ENCODE measurements at places on chromosomes 4 and X.

DNA sequence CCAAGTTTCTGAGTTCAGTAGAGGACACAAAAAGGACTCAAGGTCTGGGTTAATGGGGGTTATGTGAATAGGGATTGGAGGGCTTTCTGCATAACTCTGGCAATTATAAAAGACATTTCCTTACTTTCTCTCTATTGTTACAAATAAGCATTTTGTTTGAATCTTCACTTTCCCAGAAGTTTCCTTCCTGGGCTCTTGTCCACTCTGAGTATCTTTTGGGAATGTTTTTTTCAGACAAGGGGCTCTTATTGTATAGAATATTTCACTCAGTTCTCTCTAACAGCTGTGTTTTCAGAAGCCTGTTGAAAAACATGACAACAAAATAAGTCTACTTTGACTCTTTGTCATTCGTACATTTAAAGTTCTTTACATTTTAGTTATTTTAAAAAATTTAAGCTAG lies 57.6 kb upstream of the MAP9 start:
- DNase-seq = no peak

DNA sequence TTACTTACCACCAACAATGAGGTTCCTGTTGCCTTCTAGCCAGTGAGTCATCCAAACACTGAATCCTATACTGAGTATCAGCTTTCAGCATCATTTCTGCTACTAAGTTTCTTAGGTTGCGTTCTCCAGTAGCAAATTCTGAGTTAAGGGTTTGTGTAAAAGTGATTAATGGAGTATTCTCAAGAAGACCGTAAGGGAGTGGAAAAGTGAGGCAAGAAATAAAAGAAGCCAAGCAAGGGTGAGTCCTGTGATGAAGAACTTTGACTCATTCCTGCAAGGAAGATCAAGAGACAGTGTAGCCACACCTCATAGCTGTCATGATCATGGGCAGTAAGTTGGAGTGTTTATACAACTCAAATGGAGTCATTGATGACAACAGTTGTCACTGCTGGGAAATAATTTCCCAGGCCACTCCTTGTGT lies 446.2 kb downstream of the RAPGEF2 start:
- DNase-seq = no peak

DNA sequence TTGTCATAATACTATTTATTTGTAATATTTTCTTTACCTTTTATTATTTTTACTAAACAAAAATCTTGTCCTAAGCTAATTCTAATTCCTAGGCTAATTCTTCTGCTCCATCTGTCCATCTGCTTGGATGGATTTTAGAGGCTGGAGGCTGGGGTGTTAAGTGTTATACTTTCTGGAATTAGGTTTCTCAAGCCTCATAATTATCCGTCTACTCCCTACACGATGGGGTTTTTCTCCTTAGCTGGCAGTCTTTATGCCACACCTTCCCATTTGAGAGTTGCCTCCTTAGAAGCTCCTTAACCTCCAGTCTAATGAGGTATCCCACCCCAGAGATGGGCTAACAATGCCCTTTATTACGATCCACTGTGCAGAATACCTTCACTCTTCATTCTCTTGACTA lies 37.6 kb upstream of the LGI2 start:
- no peak for DNase-seq

DNA sequence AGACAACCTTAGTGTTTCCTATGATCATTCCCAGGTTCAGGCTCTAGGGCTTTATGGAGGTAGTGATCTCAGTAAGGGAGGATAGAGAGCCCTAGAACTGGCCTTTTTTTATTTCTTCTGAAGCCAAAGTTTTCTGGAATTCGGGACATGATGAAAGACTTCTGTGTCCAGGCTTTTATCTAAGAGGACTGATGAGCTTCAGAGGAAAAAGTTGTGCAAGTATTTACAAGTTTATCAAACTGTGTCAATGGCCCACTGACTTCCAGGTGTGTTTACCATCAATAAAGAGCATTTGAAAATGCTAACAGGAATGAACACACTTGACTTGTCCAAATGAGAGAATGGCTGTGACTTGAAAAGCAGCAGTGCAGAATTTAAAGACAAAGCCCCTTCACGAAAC lies 254.6 kb downstream of the DCTD start:
- no peak for DNase-seq

DNA sequence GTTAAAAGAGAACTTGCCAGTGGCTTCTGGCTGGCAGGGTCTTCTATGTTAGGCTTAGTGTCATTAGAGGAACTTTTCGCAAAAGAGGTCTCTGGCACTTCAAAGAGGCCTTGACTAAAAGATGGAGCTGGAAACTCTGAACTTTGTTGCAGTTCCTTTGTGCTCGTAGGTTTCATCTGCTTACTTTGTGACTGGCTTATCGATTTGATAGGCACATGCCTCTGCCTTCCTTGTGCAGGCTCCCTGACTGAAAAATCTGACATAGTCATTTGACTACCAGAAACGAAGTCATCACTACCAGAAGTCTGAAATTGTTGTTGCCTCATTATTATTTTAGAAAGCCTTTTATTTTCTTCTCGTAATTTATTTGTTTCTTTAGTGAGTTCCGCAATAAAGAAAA lies 93.9 kb upstream of the IL13RA1 start:
- DNase-seq = no peak

GRCh38 chr4:78671903-78672815 lies 104.0 kb upstream of the BMP2K start:
- no peak for DNase-seq

- DNase-seq = no peak
Observed at GRCh38 chr4:158625544-158625943, 46.1 kb downstream of the C4orf46 start.

Data from activated gamma-delta T cell treated with Interleukin-2 at 50 U/mL for 16 hours (primary cell).